ENCODE measurements at places on chromosomes 7 and 10. TPM values are rescaled to one million over a fixed set of nuclear protein-coding genes. Genes with fewer than 3 reads are reported as not detected.

The UCMA gene
- not detected for total RNA-seq

DNA sequence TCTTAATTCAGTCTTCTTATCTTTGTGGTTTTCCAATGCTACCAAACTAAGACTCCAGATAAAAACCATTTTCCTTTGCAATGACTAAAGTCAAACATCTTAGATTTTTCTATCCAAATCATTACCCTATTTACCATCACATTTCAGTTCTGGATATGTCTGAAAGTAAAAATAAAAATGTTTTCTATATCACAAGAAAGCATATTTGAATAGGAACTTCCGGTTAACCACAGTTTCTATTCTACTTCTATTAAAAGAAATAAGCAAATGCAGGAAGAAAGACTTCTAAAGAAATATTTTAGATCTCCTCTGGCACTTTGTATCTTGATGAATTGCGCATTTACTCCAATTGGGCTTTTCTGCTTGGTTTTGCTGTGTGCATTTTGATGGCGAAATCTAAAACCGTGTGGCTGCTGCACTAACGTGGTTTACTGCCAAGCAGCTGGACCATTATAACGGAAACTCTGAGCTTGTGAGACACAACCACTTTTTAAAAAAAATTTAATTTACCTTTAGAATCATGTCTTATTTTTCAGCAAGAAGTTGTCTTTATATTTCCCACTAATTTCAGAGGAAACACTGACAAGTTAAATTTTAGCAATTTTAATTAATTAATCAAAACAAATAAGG lies 146.1 kb downstream of the VPS50 start:
- DNase-seq, result no peak

GRCh38 chr7:28771906-28772622 lies 186.1 kb downstream of the TRIL start:
- DNase-seq, result no peak

DNA sequence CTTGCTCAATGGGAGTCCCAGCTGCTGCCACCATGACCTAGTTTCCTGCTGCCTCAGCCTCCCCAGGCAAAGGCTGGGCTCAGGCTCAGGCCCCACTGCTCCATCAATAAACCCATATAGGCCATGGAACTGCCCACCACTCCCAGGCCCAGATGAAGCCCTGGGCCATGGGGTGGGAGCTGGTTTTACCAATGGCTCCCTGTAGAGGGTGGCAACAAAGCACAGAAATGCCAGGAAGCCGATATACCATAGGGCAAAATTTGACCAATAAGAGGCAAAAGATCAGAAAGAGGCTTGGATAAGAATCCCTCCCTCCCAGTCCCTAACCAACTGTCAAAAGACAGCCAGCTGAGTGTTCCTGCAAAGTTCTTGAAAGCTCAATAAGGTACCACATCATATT lies 101.8 kb upstream of the DOCK1 start:
- no peak for DNase-seq
